B cell (primary cell): ENCODE measurements at places on chromosomes 13 and 19.

DNA sequence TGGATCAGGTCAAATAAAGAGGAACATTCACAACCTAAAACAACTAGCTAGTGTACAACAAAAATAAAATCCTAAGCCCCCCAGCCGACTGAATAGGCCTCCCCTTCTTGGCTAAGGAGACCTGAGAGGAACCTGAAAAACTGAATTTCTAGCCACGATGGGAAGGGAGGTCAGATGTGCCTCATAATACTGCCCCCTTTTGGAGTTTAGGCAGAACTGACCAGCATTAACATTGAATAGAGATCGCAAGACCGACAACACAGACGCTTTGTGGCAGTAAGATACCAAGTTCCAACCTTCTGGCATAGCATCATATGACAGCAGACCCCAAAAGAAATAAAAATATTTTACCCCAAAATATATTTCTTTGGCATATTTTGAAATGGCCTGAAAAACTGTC is 15.9 kb downstream of the CBY2 start:
- DNase-seq, result no peak

DNA sequence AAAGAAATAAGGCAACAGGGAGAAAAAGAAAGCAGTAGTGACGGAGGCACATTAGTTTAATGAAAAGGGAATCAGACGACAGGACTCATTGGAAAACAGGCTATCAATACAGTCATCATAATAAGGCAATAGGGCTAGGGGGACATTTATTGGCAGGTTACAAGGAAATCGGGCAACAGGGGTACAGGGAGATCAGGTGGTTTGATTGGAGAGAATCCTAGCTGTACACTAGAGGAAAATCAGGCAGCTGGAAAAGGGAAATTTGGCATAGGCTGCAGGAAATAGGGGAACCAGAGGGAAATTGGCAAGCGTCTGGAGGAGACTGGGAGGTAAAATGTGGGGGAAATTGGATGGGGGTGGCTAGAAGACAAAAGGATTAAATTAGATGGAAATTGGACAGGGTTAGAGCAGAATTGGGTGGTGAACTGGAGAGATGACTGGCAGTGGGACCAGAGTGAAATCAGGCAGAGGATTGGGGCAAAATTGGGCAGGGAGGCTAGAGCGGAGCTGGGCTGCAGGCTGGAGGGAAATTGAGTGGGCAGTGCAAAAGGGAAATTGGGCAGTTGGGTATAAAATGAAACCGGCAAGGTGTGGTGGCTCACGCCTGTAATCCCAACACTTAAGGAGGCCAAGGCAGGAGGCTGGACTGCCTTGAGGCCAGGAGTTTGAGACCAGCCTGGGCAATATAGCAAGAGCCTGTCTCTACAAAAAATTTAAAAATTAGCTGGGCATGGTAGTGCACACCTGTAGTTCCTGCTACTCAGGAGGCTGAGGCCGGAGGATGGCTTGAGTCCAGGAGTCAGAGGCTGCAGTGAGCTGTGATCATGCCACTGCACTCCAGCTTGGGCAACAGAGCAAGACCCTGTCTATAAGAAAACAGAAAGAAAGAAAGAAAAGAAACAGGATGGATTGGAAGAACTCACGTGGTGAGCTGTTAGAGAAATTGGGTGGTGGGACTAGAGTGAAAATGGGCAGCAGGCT is 7.4 kb downstream of the LRFN3 start:
- no peak for DNase-seq

DNA sequence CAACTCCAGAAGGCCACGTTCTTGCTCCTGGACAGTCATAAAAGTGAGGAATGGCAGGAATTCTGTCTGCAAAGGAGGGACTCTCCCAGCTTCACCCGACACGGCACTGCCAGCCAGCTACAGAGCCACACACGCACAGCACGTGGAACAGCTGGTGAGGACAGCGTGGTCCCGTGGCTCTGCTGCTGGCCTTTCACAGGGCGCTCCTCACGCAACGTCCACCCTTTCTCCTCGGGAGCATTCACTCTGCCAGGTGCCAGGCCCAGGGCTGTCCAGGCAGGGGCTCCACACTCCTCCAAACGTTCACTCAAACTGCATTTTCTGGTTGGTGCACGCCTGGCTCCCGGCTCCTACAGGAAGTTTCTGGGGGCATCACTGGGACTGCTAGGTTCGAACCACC is 14.4 kb downstream of the GRTP1 start:
- DNase-seq, result no peak

GRCh38 chr13:109198585-109198984 is 569.2 kb downstream of the MYO16 start:
- no peak for DNase-seq

- no peak for DNase-seq
Measured at GRCh38 chr13:95588721-95589120, 36.2 kb downstream of the CLDN10 start.

DNA sequence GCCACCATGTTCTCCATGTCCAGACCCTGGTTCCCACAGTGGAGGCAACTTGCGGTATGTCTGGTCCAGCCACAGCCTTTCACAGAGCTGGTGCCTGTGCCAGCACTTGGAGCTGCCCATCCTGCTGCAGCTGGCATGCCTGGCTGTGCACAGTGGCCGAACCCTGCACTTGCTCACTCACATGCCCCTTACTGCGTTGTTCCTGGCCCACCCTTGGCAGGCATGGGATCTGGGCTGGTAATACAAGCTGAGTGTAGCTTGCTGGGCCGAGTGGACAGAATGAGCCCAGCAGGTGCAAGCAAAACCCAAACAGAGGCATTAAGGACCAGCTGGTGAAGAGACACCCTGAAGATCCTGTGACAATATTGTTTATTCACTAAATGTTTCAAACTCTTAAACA is 583.9 kb upstream of the SLITRK6 start:
- DNase-seq, result no peak

GRCh38 chr19:4415352-4415751 is 12.9 kb downstream of the CHAF1A start:
- no peak for DNase-seq

DNA sequence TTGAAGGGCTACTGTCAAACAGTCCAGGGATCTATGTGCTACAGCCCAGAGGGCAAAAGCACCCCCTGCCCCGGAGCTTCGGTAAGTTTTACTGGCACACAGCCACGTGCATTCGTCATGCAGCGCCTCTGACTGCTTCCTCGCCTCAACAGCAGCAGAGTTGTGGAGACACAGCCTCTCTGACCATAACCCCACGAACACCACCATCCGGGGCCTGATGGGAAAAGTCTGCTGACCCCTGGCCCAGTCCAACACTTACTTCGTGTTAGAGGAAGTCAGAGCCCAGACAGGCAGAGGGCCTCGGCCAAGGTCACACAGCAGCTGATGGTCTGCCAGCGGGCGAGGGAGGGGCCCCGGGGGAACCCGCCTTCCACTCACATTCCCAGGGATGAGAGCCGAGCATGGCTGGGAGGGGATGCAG is 5.1 kb downstream of the CBARP start:
- no peak for DNase-seq

GRCh38 chr13:48508011-48508410 is 24.9 kb downstream of the RCBTB2 start:
- no peak for DNase-seq

GRCh38 chr13:107217251-107217650 is 649.3 kb upstream of the ARGLU1 start:
- DNase-seq, result no peak

- peak; percentile 12 for DNase-seq
Measured at GRCh38 chr13:21676611-21677021, 5.7 kb downstream of the FGF9 start.

GRCh38 chr13:55653497-55653896 is 1487.2 kb upstream of the PRR20A start:
- DNase-seq, result no peak

DNA sequence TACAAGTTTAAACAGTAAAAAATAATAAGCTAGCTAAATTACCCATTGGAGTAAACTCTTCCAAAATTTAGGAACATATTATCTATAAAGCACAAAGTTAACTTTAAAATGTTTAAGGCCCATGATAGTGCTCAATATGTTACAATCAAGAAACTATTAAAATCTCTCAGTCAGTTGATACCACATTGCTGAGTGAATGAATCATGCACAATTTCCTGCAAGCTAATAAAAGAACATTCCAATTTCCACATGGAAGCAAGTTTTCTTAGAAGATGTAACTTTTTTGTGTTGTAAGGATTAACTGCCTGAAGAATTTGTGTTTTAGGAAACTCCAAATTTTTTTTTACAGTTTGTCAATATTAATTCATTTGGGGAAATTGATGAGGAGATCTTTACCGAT is 666.6 kb downstream of the SLITRK1 start:
- no peak for DNase-seq

DNA sequence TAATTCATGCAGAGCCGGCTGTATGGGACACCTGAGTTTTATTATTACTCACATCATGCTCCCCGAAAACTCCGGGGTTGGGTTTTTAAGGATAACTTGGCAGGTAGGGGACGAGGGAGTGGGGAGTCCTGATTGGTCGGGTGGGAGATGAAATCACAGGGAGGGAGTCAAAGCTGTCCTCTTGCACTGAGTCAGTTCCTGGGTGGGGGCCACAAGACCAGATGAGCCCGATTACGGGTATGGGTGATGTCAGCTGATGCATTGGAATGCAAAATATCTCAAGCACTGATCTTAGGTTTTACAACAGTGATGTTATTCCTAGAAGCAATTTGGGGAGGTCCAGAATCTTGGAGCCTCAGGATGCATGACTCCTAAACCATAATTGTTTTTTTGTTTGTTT is 18.6 kb upstream of the COG3 start:
- DNase-seq, result no peak

DNA sequence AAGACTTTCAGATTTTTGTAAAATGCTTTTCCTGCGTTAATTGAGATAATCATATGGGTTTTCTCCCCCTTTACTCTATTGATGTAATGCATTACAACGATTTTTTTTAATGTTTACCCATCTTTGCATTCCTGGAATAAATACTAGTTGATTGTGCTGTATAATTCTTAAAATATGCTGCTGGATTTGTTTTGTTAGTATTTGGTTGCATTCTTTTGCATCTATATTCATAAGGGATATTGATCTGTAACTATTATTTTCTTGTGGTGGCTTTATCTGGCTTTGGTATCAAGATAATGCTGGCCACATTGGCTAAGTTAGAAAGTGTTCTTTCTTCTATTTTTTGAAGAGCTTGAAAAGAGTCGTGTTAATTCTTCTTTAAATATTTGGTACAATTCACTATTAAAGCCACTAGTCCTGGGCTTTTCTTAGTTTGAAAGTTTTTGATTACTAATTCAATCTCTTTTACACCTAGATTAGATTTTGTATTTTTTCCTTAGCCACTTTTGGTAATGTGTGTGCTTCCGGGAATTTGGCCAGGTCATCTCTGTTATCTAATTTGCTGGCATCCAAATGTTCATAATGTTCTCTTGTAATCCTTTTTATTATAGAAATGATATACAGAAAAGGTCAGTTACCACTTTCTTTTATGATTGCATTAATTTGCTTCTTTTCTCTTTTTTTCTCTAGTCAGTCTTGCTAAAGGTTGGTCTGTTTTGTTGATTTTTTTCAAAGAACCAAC is 29.8 kb downstream of the KL start:
- no peak for DNase-seq

DNA sequence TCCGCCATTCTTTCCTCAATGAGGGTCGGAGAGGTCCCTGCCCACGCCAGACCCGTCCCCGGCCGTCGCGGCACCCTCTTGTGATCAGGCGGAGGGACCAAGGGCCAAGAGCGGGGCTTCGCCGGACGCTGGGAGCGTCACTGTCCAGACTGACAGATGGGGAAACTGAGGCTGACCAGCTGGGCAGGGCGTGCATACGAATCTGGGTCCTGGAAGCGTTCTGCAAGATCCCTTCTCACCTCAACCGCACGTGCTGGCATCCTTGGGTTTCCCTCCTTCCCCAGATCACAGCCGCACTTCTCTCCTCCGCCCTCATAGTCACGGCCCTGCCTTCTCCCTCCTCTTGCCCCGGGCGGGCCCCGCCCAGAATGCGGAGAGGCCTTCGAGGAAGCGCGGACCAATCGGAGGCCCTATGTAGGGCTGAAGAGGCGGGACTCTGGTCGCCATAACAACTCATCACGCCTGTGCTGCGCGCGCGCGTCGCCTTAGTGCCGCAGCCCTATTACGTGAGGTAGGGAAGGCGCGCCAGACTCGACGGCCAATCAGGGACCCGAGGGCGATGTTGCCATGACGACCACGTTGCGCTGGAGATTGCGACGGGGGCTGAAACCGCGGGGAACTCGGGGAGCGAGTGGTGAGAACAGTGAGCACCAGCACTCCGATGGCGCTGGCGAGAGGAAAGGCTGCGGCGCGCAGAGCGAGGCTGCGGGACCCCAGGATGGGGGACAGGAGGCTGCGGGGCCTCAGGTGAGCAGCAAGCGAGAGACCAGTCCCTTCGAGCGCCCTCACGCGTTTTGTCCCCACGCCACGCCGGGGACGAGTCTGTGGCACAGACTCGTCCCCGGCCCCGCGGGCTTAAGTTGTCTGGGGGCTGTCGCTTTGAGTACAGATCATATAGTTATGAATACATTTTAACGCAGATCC is 5.7 kb downstream of the RNF225 start:
- peak; percentile 100 for DNase-seq

- DNase-seq, result no peak
Measured at GRCh38 chr13:31198519-31198918, 1.3 kb upstream of the B3GLCT start.

DNA sequence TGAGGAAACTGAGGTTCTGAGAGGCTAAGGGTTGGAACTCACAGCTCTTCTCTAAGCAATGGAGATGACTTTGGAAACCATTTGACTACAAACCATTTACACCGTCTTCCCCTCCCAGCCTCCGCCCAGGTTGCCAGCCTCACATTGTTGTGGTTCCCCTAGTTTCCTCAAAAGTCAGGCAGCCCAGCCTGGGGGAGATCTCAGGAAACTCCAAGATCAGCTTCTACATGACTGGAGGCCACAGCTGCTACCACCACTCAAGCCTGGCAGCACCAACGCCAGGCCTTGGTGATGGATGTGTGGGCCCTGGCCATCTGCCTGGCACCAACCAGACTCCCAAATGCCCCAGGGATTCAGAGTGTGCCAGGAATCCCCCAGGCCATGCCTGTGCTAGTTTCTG is 207.9 kb downstream of the TSHZ3 start:
- no peak for DNase-seq

- no peak for DNase-seq
Measured at GRCh38 chr19:23596872-23597271, 90.1 kb downstream of the ZNF675 start.

- peak; percentile 43 for DNase-seq
Measured at GRCh38 chr13:99320693-99321481, 13.7 kb upstream of the GPR183 start.

GRCh38 chr19:13778847-13779246 is 4.6 kb downstream of the C19orf53 start:
- DNase-seq, result no peak

GRCh38 chr13:94309997-94310855 is 169.3 kb downstream of the DCT start:
- no peak for DNase-seq

GRCh38 chr13:24630851-24631620 is 49.2 kb upstream of the ATP12A start:
- no peak for DNase-seq

GRCh38 chr13:32590266-32590665 is 4.0 kb downstream of the PDS5B start:
- no peak for DNase-seq

- DNase-seq, result no peak
Measured at GRCh38 chr19:39637891-39638290, 17.8 kb upstream of the LGALS16 start.
